H1 (cell line): ENCODE measurements at places on chromosomes 5 and 9.

GRCh38 chr9:93675336-93676150, 99.2 kb downstream of the PHF2 start:
- peak; percentile 39 for DNase-seq

GRCh38 chr5:13427827-13428557, 516.5 kb downstream of the DNAH5 start:
- no peak for DNase-seq

GRCh38 chr5:98454904-98455303, 318.6 kb upstream of the RGMB start:
- no peak for DNase-seq

GRCh38 chr9:20664501-20664900, 19.6 kb upstream of the FOCAD start:
- DNase-seq: no peak

DNA sequence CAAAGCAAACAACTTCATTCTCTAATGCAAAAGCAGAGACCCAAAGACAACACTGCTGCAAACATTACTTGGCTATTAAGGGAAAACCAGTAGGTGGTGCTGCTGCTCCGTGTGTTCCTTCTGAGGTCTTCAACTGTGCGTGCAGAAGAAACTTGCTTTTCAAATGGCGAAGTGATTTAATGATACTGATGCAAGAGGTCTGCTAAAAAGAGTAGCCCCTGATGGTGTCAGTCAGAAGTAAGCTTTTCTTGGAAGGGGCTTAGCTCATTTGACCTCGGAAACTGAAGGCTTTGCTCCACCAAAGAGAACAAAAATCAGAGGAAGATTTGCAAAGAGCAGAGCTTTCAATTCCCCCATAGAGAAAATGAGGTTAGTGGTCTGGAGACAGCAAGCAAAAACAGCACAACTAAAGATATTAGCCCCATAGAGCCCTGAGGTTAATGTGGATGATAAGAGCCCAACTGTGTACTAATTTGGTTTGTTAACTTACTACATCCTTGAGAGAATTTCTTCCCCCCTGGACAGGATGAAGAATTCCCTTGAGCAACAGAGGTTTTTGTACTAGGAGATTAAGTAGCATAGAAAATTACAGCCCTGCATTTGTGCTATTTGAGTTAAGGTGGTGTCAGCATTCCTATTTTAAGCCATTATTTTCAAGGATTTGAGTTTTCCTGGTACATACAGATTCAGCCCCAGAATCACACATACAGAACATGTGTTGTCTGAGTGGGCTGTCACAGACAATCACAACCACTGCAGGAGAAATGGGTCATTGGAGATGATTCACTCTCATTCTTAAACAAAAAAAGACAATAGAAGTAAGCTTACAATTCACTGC, 153.2 kb upstream of the C9orf72 start:
- peak; percentile 56 for DNase-seq

GRCh38 chr5:128844354-128844923, 120.8 kb upstream of the SLC27A6 start:
- no peak for DNase-seq

DNA sequence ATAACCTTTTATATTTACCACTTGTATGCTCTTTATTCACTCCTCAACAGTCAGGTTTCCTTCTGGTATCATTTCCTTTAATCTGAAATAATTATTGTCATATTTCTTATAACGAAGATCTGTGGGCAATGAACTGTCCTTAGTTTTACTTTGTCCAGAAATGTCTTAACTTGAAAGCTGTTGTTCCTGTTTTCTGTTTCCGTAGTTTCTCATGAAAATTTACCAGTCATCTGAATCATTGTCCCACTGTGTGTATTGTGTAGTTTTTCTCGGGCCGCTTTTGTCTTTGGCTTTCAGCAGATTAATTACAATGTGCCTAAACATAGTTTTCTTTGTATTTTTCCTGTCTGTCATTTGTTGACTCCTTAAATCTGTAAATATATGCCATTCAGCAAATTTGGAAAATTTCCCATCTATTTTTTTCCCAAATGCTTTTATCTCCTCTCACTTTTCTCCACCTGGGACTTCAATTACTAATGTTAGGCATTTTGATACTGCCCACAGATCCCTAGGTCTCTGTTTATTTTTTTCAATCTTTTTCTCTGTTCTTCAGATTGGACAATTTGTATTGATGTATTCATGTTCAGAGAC, 74.9 kb downstream of the PDE8B start:
- no peak for DNase-seq

GRCh38 chr5:113221294-113222176, 213.3 kb downstream of the TSSK1B start:
- no peak for DNase-seq

- no peak for DNase-seq
These were observed 33.5 kb downstream of the ABLIM3 start for GRCh38 chr5:149174847-149175234.

GRCh38 chr5:21806943-21807342, 1046.2 kb downstream of the CDH12 start:
- no peak for DNase-seq

DNA sequence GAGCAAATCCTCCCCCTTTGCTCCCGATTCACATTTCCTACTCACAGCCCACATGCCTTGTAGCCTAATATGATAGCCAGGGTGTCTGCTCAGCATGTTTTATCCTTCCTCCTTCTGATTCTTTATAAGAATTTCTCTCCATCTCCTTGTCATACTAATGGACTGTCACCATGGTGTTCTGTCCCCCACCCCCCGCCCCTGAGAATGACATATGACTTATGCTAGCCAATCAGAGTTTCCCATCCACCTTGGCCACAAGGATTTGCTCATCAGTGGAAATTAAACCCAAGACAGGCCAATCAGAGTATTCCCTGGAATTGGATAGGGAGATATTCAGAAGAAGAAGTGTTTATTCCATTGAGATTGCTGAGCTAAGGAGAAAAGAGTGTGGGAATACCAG, 16.0 kb downstream of the ABLIM3 start:
- DNase-seq: no peak

- DNase-seq: no peak
These were observed 652.0 kb downstream of the PDE4D start for GRCh38 chr5:59241552-59241951.

DNA sequence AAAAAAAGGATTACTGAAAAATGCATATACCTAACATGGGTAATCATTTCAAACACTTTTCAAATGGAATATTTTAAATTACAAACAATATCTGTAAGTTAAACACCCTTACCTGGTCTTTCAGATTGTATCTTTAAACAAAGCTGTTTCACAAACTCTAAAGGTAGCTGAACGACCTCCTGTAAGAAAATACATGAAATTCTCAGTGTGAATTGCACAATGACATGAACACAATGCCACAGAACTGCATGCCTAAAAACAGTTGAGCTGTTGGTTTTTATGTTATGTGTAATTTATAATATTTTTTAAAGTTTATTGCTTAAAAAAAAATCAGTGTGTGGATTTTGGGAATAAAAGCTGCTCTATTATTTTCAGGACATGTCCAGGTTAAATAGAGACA, 17.5 kb downstream of the IPPK start:
- no peak for DNase-seq

DNA sequence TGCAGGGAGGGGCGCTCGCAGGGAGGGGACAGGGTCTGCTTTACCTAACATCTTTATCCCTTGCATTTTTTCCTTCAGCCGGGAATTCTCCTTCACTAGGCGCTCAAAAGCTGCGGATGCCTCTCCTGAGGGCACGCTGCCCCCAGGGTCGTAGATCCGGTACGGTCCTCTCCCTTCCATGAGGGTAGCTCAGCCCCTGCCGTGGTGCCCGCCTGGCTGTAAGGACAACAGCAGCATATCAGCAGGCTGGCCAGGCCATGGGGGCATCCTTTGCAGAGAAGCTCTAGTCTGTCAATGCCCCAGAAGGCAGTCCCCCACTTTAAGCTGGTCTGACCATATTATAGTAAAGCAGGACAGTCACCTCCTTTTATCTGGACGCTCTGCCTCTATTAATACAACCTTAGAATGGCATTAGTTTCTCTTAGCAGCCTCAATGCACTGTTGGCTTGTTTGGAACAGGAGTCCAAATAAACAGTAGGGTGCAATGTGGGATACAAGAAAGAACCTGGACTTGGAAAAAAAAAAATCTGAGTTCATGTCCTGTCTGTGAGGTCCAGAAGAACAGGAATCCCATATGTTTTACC, 15.8 kb downstream of the TNIP1 start:
- DNase-seq: no peak

- DNase-seq: no peak
These were observed 3.2 kb downstream of the ZNF618 start for GRCh38 chr9:113879318-113879717.

GRCh38 chr5:124140060-124140459, 606.4 kb downstream of the ZNF608 start:
- no peak for DNase-seq

DNA sequence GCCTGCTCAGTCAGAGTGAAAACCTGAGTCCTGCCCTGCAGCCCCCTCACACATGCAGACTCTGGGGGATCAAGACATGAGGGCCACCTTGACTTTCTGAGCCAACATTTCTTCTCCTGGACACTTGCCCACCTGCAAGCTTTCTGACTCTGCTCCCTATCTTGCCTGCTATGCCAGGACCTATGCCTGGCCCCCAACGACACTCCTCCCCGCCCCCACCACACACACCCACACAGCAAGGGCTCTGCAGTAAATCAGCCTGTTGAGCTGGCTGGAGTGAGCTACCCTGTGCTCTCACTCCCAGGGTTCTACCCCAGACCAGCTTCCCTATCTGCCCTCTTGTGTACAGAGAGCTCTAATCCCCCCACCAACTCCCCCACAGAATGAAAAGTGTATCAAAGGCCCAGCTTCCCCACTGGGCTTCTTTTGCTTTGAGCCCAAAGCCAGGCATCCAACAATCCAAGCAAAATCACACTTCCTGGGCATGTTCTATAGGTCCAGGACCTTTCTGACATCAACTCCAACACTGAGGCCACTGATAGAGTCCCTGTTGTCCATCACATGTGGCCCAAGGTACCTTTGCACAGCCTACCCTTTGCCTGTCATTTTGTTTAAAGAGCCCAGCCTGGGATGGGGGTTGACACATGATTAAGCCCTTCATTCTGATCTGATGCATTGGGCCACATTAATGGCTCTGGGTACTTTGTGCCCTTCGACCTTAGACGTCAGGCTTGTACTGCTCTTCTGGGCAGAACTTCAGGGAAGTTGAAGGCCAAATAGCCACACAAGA, 7.2 kb downstream of the PDLIM4 start:
- no peak for DNase-seq

GRCh38 chr5:60959156-60959555, 14.2 kb downstream of the NDUFAF2 start:
- DNase-seq: no peak

- no peak for DNase-seq
These were observed 480.3 kb upstream of the TYRP1 start for GRCh38 chr9:12212860-12213259.

DNA sequence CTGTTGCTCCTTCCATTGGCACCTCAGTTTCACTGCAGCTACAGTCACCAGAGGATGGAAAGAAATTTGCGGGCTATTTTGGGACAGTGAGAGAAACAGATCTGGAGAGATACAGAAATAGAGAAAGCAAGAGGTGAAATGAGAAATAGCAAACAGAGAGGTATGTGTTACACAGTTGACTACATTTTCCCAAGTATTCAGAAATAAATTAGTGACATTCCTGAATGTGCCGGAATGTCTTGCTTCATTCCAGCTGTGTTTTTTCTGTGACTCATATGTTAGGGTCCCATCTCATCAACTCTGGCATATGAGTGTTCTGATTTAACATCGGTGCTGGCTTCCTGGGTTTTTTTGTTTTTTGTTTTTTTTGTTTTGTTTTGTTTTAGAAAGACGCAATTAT, 63.8 kb upstream of the ZNF462 start:
- DNase-seq: no peak

GRCh38 chr5:39697881-39698280, 273.1 kb upstream of the DAB2 start:
- no peak for DNase-seq

GRCh38 chr9:117744369-117744768, 40.2 kb downstream of the TLR4 start:
- DNase-seq: no peak

DNA sequence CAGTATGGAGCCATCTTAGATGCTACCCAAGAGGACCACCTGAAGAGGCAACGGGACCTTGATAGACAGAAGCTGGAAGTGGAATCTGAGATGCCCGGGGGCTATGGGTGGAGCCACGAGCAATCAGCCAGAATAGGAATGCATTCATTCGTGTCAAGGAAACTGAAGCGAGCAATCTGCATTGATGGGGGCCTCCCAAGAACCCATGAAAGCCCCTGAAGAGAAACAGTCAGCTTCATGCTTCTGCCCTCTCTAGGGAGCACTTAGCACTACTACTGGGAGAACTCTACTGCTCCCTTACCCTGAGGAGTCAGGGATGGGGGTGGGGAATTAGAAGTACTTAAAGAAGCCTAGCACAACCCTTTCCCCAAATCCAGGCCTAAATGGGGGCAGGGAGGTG, 51.9 kb upstream of the TCERG1 start:
- no peak for DNase-seq

DNA sequence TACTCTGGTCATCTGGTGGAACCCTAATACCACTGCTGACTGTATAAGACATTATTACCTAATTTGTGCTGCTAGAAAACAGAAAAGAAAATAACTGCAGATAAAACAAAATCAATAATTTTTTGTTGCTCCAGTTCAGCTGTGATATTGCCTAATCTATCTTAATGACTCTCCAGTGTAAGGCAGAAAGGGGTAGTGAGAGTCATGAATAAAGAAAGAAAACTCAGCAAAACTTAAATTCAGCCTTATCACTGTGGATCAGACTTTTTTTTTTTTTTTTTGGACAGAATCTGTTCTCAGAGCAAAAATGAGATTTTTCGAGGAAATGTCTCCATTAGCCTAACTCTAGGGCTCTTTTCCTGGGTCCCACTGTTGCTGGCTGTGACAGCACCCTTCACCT, 1.1 kb upstream of the DOCK2 start:
- no peak for DNase-seq

- DNase-seq: no peak
These were observed 122.9 kb upstream of the NFIL3 start for GRCh38 chr9:91546574-91546973.

GRCh38 chr5:159915904-159916840, at the start of gene ADRA1B:
TSS of gene ADRA1B (plus strand) at chr5:159916482. CDS start at chr5:159916906, 424 bp downstream.
- peak; percentile 81 for DNase-seq

GRCh38 chr5:89120719-89121118, 237.7 kb upstream of the MEF2C start:
- no peak for DNase-seq

- no peak for DNase-seq
These were observed 223.7 kb downstream of the DMRT2 start for GRCh38 chr9:1273859-1274258.

DNA sequence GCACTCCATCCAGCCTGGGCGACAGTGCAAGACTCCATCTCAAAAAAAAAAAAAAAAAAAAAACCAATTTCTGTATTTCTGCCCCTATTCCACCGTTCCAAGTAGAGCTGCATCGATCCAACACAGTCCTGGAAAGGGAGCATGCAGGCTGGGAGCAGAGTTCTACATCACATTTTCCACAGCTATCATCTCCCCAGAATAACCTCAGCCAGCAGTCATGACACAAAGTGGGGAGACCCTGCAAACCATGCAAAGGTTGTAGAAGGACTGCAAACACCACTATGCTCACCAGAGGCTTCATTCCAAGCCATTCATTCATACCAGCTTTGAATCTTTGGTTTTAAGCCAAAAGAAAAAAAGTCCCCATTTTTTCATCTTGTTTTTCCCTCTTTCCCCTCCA, 20.8 kb upstream of the ZNF354A start:
- DNase-seq: no peak
